ENCODE measurements at places on chromosomes 2 and 18.

- DNase-seq: peak; percentile 98
Observed at GRCh38 chr2:84919885-84920580, 14.6 kb downstream of the TMSB10 start.

DNA sequence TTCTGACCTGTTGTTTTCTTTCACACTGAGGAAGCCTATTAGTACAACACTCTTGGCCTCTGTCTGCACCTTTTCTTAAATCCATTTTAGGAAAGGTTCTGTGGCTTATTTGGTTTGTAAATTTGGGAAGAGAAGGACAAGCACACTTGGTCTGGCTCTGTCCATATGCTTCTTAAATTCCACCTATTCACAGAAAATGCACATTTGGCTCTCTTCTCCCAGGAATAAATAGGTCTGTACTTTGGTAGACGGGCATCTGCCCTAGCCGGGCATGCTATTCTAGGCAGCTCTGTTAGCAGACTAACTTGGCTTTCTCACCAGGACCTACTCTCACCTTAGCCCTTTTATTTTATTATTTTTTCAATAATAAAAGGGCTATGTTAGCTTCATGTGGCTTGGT lies 1211.8 kb upstream of the SLC39A10 start:
- DNase-seq: no peak

DNA sequence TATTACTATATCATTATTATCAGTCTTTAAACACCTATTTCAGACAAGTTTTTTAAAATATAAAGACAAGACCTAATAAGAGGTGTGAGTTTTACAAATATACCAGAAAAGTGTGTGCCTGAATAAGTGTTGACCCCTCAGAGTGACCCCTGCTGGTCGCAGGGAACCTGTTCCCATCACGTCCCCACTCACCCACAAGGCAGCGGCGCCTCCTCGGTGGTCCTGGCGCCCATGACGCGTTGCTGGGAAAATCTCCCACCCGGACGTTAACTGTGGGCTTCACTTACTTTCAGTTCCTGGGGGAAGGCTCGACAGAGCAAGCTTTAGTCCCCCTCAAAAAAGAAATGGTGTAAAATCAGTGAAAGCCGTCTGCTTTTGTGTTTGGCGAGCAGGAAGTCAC lies 93.5 kb downstream of the TMEM18 start:
- DNase-seq: no peak

DNA sequence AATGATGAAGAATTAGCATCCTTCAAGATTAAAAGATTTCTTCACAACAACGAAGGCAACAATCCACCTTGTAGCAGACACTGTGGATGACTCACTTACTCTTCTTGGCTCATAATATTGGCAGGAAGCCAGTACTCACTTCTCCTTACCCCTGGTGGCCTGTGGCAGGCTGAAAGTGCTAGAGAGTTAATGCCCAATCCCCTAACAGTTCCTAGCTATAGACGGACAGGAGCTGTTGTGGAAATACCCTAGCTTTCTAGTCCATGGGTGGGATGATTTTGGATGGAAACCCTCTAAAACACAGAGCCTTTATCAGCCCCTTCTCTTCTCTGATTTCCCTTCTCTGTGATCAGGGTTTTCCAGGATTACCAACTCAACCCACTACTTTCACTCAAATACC lies 128.6 kb upstream of the NYAP2 start:
- peak; percentile 43 for DNase-seq

DNA sequence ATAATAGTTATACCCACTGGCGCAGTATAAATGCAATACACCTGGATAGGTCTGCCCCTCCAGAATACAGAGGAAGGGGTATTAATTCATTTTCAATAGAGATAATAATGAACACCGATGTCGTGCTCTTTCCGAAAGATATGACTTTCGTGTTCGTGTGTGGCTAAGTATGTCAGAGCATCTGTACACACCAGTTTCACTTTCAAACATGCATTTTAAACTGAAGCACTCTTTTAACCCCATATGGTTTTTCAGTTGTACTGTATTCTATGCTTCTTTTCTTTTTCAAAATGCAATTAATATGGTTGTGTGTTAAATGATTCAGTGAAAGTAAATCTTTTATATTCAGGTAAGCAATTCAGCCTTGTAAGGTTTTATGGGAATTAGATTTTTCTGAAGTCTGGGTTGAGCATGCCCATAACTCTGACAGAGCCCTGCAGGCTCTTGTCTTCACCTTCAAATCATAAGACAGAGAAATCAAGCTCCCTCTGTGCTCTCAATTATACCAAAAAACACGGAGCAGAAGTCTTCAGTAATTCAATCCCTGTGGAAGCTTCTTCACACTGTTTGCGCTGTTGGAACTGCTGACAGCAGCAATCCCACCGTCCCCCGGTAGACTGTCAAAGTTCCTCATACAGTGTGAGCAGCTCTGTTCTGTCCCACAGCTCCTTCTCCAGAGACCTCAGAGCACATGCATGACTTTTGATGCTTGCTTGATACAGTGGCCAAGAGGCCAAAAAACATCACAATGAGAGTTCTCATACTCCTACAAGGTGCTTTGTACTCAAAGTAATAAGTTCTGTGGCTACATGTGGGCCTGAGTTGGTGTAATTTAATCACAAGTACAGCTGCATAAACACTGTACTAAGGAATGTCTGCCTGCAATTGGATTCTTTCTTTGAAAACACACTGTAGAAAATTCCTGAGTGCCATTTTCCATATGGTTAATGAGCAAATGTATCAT lies 186.8 kb downstream of the ZNF521 start:
- DNase-seq: peak; percentile 66

DNA sequence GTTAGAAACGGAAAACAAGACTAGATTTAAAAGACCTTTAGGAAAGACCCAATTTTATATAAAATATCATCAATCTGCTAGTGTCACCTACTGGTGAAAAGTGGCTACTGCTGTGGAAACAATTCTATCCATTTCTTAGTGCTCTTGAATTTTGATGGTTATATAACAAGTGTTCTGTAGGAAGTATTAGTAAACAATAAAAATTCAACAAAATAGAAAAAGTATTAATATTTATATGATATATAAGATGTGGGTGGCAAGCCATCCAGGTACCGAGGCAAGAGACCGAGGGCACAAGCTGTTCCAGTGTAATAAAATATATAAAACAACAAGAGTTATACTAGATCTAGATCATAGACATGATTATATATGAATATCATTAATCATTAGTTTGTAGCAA lies 6.2 kb upstream of the TMEM87B start:
- peak; percentile 61 for DNase-seq

- no peak for DNase-seq
Observed at GRCh38 chr2:235936493-235936892, 231.7 kb downstream of the GBX2 start.

Measured in AG10803 (cell line).